ENCODE measurements at places on chromosomes 1 and 21. TPM values are rescaled to one million over a fixed set of nuclear protein-coding genes. Genes with fewer than 3 reads are reported as not detected.

The TMEM201 gene
- 2.7 TPM for total RNA-seq

The HFM1 gene
- 0.25 TPM for total RNA-seq

The HENMT1 gene
- total RNA-seq = 2.4 TPM

The BEST4 gene
- total RNA-seq = under 0.01 TPM

- DNase-seq = no peak
Observed at GRCh38 chr1:109134423-109134822, 20.5 kb downstream of the ELAPOR1 start.
